ENCODE measurements at places on chromosomes 4 and X. TPM values are rescaled to one million over a fixed set of nuclear protein-coding genes. Genes with fewer than 3 reads are reported as not detected.

ADH1A gene
- total RNA-seq, result not detected

IL13RA1 gene
- 58.6 TPM for total RNA-seq

RBM3 gene
- total RNA-seq, result 358 TPM

SHROOM4 gene
- total RNA-seq, result not detected

HSFX1 gene
- 0.42 TPM for total RNA-seq

SLC10A7 gene
- 1.8 TPM for total RNA-seq

ARSH gene
- total RNA-seq, result not detected

LRCH2 gene
- 0.05 TPM for total RNA-seq

POU4F2 gene
- not detected for total RNA-seq

PCDH7 gene
- total RNA-seq, result 0.07 TPM

KLF8 gene
- 0.03 TPM for total RNA-seq

CASP3 gene
- total RNA-seq, result 24.7 TPM

BANK1 gene
- total RNA-seq, result 0.80 TPM

AFP gene
- total RNA-seq, result 2.6 TPM

STARD8 gene
- total RNA-seq, result 1.6 TPM

SSX2 gene
- total RNA-seq, result not detected

MAGEB4 gene
- total RNA-seq, result not detected

PYURF gene
- total RNA-seq, result 68.7 TPM

ZDHHC15 gene
- not detected for total RNA-seq

TLR10 gene
- total RNA-seq, result 0.02 TPM

TRIM60 gene
- total RNA-seq, result not detected

CCKAR gene
- total RNA-seq, result not detected

PIR gene
- 58.4 TPM for total RNA-seq

GPR50 gene
- total RNA-seq, result 0.34 TPM

CCDC110 gene
- total RNA-seq, result not detected

HSD17B13 gene
- 0.05 TPM for total RNA-seq

TMEM35A gene
- 0.06 TPM for total RNA-seq

WDR17 gene
- total RNA-seq, result 1.8 TPM

PNMA6A gene
- total RNA-seq, result 4.2 TPM

SSX1 gene
- not detected for total RNA-seq

NLGN4X gene
- 0.04 TPM for total RNA-seq

TLR2 gene
- total RNA-seq, result 0.85 TPM

CHRDL1 gene
- 0.05 TPM for total RNA-seq

CPZ gene
- total RNA-seq, result 0.11 TPM

CHRNA9 gene
- total RNA-seq, result 1.2 TPM

KDR gene
- total RNA-seq, result 0.15 TPM

HAND2 gene
- 0.55 TPM for total RNA-seq

DNAAF6 gene
- not detected for total RNA-seq

VSIG1 gene
- total RNA-seq, result 0.12 TPM

SLC9B1 gene
- total RNA-seq, result 0.13 TPM

TAF7L gene
- 0.05 TPM for total RNA-seq

FHIP1A gene
- 0.06 TPM for total RNA-seq

PSAPL1 gene
- total RNA-seq, result 0.38 TPM

NEXMIF gene
- total RNA-seq, result 0.01 TPM

AREG gene
- total RNA-seq, result 23.9 TPM

LGI2 gene
- 0.09 TPM for total RNA-seq

BCORL1 gene
- total RNA-seq, result 13.5 TPM

FGD1 gene
- 6.9 TPM for total RNA-seq
